ENCODE measurements at places on chromosomes 6 and 20.

DNA sequence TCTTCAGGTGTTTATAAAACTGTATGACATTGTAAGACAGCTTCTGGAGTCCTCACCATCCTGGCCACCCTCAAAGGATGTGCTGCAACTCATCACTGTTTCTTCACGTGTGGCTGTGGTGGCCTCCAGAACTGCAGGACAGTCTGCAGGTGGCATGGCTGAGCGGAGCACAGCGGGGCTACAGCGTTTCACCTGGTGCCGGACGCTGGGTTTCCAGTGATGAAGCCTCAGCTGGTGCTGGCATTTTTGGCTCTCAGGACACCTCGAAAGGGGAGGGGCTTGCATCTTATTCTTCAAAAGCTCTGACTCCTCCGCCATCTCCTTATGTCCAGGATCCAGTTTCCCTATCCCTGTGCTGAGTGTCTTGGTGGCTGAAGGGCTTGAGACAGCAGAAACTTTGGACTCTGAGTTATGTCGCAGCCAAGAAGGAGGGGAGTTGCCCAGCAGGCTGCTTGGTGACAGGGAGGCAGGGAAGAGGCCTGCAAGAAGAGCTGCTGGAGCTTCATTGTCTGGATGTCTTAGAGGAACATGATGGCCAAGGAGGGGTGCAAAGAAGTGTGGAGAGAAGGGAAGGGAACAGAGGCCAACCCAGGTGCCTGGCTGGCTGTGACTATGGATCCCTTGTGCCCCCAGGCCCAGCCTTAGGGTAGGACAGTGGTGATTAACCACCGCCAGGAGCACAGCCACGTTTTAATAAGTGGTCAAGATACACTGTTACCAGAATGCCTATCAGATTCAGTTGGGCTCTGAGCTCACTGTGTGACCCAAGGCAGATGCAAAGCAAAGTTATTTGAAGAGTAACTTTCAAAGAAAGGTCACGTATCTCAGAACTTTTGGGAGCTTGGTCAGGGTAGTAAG, 58.7 kb downstream of the GTF2H5 start:
- no peak for DNase-seq

- DNase-seq: no peak
Observed at GRCh38 chr6:99397287-99397686, 3.3 kb upstream of the COQ3 start.

DNA sequence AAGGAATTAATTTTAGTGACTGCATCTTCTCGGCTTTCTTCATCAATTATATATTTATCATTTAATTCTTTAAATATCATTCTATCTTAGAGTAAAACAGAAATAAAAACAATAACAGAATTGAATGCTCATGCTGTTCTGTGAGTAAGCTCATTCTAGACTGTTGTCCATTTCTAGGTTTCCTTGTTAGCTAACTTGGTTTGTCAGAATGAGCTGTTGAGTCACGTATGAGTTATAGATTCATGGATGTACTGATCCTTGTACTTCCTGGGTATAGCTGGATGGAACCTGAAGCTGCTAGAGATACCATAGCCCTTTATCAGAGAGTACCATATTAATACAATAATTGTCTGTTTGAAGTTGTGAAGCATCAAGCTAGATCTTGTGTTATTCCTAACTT, 515.3 kb downstream of the TENT5A start:
- DNase-seq: no peak

DNA sequence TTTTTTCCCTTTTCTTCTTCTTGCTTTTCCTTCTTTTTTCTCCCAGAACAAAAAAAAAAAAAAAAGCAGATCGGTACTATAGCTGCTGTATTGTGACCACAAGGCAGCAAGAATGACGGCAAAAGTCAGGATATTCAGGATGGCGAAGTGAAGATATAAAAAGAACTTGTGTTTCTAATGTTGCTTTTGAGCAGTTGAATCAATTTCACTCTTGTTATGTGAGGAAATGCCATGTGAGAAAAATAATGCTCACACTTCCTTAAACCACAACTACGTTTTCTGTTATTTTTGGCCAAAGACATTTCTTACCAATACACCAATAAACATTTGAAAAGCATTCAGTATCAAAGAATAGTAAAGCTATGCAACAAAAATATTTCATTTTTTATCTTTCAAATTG, 510.5 kb downstream of the HACE1 start:
- no peak for DNase-seq

DNA sequence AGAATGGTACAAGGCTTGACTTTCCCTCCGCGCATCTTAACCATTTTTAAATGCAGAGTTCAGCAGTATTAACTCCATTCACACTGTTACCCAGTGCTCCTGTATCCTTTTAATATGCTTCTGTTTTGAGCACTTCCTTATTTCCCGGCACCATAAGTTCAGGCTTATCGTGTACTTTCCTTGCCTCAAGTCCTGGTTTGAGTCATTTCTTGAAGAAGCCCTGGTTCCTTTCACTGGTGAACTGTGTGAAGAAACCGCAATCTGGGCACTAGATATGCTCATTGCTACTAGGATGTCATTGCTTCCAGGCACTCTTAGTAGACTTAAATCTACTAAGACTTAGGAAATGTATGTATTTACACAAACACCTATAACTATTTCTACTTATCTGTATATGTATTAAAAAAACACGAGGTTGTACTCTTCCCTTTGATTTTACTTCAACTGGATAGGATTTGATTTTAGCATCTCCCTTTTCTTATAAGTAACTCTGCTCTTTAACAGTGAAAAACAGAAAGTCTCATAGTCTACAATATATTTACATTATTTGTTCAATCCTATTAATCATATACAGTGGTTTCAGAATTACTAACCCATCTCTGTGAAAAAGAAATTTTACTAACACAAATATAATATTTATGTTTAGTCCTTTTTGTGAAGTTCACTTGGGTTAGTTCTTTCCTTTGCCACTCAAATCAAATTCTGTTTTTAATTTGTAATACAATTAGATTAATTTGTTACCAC, 135.5 kb downstream of the CDKAL1 start:
- no peak for DNase-seq

GRCh38 chr6:42095094-42095493, 44.8 kb downstream of the TAF8 start:
- DNase-seq: no peak

DNA sequence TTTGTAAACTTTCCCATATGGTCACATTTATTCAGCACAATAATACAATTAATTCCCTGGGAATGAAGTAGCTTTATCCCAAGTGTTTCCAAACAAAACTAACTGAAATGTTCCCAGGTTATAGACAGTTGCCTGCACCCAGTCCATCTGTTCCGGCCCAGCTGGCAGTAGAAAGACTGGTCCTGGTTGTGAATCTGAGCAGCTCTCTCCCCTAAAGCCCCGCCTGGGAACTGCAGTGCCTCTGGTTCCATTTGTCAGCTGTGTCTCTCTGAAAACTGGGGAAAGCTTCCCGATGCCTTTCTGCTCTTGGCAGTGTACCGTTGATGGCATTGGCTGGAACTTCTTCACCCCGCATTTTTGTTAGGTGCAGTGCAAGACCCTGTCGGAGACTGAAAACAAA, 8.7 kb downstream of the MTHFD1L start:
- DNase-seq: no peak

GRCh38 chr20:52270001-52270606, 78.5 kb upstream of the ZFP64 start:
- DNase-seq: no peak

DNA sequence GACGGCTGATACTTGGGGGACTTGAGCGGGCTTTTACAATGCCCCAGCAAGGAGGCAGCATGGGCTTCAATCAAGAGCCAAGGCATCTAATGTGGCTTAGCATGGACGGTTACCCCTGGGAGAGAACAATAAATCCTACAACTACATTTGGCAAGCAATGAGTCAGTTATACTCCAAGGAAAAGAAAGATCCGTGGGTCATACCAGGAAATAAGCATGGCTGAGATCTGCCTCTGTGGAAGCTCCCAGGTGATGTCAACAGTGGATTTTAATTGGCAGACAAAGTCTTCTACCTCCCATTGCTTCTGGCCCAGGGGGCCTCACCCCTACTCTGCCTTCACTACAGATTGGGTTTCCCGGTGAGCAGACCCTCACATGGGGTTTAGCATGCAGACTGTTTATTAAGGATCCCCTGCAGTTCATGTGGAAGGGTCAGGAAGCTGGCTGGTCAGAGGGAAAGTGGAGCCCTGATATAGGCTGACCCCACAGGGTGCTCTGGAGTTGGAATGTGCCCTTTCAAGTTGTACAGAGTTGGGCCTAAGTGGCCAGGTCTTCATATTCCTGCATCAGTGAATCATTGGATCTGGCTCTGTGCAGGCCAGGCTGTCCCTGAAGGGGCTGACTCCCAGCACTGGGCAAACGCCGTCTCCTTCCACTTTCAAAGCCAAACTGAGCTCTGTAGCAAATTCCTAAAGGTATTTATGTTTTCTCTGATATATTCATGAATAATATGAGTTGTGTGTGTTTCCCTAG, 91.3 kb upstream of the GGTLC1 start:
- DNase-seq: no peak

DNA sequence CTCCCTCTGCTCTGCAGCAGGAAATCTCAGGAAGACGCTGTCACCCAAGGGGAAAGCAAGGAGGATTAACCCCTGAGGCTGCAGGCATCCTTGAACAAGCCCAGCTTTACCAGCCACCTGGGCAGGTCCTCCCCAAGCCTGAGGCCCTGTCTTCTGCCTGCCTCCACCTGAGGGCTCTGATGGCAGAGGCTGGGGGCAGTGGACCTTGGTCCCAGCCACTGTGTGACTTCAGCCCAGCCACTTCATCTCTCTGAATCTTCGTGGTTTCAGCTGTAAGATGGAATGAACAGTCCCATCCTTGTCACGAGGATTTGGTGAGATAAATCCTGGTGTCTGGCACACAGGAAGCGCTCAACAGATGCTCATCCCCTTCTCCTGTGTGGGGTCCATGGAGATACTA, 8.5 kb upstream of the VSTM2L start:
- DNase-seq: no peak

DNA sequence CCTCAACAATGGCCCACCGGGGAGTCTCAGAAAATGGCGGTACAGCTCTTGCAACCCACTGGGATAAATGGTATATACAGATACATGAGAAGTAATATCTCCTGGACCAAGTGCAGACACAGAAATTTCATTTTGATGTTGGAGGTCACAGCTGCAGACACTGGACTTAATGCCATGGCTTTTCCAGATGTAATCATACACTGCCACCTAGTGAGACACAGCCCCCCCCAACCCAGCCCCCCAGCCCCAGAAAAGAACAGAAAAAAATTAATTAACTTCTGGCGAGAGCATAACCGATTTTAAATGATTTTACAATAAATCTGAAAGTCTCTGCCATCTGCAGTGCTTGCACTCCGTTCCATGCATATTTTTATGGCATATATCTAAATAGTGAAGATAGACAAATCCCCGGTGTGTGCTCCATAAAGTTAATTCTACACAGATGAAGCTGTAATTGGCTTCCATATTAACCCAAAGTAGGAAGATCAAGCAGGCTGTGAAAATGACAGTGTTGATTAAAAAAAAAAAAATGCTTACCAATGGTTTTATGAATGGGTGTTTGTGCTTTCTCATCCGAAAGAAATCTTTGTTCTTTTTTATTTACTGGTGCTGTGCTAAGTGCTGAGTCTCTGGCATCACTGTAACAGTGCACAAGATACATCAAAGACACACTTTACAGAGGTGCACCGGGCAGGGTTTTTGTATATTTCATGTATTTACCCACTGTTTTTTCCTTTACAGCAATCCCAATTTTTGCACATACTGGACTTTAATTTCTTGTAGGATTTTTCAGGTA, 804.1 kb downstream of the TFAP2A start:
- DNase-seq: peak; percentile 10

DNA sequence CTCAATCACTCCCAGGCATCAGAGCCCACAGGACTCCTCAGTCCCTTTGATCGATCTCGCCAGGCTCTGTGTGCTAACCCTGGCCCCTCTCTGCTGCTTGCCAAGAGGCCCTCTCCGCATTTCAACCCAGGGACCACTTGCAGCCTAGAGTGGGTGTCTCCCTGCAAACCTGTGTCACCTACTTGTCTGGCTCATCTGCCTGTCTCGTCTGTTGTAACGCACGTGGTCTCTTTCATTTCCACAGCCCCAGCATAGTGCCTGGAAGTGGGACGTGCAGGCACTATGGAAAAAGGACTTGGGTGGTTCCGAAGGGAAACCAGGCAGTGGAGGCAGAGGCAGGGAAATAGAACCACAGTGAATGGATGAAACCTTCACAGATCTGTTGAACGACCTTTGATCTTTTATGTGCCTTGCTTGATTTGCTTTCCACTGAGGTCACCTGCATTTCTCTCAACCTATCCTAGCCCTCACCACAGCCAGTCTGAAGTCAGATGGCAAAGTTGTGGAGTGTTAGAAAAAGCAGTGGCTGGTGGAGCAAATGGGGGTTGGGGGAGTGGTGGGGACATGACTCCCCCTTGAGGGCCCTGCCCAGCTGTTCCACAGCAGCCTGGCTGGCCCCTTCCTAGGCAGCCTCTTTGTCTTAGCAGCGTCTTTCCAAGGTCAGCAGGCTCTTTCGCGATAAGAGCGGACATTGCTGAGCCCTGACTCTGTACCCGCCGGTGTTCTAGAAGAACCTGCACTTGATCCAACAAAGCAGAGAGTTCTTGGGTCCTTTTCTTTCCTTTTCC, 55.8 kb upstream of the TAGAP start:
- DNase-seq: no peak

DNA sequence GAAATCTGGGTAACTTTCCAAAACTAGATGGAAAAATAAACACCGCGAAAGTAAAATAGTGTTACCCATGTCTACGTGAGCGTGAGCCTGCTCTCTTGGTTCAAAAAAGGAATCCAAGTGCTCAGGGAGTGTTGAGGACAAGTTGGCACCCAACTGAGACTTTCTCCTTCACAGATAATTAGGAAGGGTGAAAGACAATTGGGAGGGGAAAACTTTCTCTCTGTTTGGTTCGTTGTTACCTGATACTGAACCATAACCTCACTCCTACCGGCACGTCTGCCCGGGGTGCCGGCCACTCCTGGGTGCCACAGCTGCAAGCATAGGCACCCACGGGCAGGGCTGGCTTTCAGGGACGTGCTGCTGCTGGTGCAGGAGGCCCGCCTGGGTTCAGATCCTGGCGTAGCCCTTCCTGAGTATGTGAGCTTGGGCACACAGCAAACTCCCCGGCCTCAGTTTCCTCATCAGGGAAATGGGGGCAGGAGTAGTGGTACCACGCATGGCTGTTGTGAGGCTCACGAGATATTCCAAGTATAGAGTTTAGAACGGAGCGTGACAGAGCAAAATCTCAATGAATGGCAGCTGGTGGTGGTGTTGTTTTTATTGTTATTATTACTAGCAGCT, 38.2 kb upstream of the PMEPA1 start:
- DNase-seq: peak; percentile 8

DNA sequence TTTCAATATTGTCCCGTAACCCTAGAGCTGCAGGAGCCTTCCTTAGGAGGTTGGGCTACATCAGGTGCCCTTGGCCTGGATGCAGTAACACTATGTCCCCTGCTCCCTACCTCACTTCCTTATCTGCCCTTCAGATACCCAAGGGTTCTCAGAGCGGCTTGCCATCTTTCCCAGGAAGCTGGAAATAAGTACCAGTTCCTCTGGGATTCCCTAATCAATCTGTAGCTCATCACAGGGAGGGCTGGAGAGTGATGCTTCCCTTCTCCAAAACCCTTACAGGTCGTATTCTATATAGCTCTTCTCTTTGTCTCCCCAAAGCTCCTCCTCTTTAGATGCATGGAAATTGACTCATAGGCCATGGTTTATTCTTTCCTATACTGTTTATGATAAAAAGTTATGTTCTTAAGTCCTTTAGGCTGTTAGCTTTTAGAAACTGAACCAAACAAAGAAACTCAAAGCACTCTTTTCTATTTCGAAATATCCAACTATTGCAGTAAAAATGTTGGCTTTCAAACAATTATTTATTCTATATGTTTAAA, 4.2 kb downstream of the MYCT1 start:
- peak; percentile 34 for DNase-seq
